GM12891 (cell line): ENCODE measurements at places on chromosomes 16 and 17.

GRCh38 chr17:47204722-47205418 is 4.3 kb upstream of the MYL4 start:
- no peak for DNase-seq

- no peak for DNase-seq
Measured at GRCh38 chr17:48162946-48163506, 55.5 kb downstream of the SNX11 start.

- no peak for DNase-seq
Measured at GRCh38 chr17:37710344-37710886, 34.4 kb downstream of the HNF1B start.

DNA sequence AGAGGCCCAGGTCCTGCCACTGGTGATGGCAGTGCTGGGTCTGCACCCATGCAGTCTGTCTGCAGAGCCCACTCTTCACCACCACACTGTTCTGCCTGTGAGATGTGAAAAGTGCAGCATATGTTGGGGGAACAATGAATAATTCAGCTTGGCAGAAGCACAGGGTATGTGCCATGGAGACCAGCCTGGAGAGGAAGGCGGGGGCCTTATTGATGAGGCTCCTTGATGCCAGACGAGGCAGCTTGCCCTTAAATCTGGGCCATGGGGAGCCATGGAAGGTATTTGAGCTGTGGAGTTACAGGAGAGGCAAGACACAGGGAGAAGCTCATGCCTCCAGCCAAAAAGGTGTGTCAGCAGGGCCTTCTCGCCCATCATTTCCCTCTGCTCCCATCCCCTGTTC is 124.7 kb downstream of the C16orf78 start:
- DNase-seq = no peak
